NCI-H2107 (cell line): ENCODE measurements at places on chromosomes 13 and 19.

GRCh38 chr19:30682146-30682998, 310.2 kb downstream of the ZNF536 start:
- DNase-seq = no peak

DNA sequence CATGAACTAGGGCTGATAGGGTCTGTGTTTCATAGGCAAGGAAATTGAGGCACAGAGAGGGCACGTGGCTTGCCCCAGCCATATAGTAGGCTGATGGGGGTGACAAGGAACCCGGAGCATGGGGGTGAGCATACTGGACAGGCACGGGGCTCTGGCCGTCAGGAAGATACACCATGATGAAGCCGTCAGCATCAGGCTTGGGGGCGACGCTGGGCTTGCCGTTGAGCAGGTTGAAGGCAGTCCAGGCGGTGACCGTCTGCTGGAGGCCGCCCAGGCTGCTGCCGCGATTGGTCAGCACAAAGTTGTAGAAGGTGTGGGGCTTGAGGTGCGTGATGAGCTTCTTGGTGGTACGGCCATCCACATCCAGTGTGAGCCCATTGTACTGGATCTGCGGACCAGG, 119.7 kb downstream of the PTPRS start:
- DNase-seq = no peak

- DNase-seq = no peak
These were observed 1.0 kb downstream of the AXL start for GRCh38 chr19:41219924-41220567.

DNA sequence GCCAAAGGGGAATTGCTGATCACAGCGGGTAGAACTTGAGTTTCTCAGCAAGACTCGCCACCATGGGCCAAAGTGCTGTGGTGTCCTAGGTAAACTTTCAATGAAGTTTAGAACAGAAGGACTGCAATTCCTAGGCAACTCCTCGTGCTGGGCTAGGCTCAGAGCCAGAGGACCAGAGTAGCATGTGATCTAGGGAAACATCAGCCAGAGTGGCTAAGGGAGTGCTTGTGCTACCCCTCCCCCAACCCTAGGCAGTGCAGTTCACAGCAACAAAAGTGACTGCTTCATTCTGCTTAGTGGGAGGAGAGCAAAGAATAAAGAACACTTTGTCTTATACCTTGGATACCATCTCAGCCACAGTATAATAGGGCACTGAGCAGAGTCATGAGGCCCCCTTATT, 1658.6 kb upstream of the MIR17HG start:
- DNase-seq = no peak

- DNase-seq = no peak
These were observed 2.0 kb upstream of the FFAR1 start for GRCh38 chr19:35345671-35346111.

- DNase-seq = no peak
These were observed 2.5 kb downstream of the ZNF552 start for GRCh38 chr19:57812226-57812625.

DNA sequence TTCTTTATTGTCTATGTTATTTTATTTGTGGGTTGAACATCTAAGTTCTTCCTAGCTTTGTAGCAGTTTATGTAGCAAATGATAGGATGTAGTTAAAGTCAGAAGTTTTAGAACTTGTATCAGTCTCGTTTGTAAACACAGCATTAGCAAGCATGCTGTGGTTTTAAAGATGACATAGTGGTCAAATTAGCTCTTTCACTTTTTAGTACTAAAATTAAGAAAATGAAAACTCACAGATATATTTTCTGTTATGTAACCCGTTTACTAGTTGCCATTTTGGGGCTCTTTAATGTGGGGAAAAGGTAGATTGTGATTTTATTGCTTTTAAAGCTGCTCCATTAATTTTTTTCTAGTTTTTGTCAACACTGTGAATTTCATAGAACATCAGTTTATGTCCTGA, 216.5 kb downstream of the PCCA start:
- no peak for DNase-seq

GRCh38 chr13:39484506-39485313, 118.3 kb downstream of the LHFPL6 start:
- no peak for DNase-seq

DNA sequence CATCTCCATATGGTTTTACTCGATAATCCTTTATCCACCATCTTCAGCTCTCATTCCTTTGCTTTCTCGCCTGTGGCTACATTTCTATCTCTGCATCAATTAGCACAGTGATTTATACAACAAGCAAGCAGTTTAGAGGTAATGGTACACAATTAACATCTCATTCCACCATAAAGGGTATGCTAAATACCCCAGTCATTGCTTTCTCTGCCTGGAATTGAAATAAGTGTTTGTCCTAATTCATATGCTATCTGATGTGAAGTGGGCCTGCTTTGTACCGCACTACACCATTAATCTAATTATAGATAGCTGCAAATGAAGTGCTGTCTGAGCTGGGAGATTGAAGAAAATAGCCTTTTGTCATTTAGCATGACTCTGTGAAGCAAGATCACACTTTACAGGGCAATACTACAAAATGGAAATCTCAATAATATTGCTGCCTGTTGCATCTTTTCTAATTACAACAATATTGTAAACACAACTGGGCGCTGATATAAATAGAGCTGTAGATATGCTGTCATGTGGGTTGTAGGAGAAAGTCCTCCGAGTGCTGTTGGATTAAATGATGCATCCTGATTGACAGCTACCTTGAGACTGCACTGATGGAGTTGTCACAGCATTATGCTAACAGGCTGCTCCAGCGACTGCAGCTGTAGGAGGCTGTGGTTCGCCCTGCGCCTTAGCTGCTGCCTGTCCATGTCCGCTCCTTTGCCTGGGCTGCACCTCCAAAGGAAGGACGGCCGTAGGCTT, 78.2 kb downstream of the GGACT start:
- no peak for DNase-seq

GRCh38 chr13:90717451-90717936, 630.0 kb upstream of the MIR17HG start:
- no peak for DNase-seq

- DNase-seq = no peak
These were observed 94.5 kb upstream of the TM9SF2 start for GRCh38 chr13:99406799-99407201.

GRCh38 chr19:55346725-55347441, 7.2 kb downstream of the KMT5C start:
- DNase-seq = no peak

DNA sequence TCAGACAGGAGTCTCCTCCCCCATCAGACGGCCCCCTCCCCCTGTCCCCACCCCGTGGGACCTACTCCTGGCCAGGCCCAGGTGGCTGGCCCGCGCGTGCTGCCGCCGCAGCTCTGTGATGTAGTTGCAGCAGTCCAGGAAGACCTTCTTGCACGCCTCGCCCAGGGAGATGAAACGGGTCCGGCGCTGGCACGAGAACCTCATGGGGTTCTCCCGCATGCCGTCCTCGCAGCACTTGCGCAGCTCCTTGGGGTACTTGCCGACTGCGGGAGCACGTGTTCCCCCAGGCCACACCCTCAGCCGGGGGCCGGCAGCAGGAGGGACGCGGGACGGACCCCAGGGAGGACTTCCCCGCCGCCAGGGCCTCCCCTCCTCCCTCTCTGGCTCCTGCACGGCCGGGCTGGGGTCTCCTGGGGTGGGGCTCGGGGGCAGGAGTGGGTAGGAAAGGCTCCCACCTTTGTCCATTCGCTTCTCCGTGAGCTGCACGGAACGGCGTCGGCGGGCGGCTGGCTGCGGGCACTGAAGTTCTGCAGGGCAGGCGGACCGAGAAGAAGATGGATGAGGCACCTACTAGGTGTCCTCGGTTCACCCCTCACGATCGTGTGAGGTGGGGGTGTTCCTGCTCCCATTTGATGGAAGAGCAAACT, 13.3 kb downstream of the C3 start:
- no peak for DNase-seq

DNA sequence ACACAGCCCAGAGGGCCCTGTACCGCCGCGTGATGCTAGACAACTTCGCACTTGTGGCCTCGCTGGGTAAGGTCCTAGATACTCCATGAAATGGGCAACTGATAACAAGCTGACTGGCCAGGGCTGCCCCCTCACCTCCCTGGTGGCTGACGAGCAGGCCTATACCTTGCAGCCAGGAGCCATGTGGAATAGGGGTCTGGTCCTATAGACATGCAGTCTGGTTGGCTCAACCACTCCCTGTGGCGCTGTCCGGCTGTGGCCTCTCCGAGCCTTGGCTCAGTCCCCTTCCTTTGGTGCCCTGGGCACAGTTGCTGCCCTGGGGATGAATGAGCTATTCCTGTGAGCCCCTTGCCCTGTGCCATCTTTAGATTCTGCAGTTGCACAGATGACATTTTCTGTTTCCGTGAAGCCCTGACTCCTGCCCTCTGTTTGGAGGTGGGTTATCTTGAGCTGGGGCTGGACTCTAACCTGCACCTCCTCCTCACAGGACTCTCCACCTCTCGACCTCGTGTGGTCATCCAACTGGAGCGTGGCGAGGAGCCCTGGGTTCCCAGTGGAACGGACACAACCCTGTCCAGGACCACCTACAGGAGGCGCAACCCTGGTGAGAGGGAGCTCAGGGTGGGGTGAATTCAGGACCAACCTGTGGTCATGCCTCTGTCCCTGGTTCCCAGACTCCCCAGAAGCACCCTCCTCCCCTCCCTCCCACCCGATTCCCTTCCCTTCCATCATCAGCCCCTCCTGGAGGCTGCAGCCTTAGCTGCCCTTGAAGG, 2.5 kb downstream of the ZNF324 start:
- DNase-seq = no peak

DNA sequence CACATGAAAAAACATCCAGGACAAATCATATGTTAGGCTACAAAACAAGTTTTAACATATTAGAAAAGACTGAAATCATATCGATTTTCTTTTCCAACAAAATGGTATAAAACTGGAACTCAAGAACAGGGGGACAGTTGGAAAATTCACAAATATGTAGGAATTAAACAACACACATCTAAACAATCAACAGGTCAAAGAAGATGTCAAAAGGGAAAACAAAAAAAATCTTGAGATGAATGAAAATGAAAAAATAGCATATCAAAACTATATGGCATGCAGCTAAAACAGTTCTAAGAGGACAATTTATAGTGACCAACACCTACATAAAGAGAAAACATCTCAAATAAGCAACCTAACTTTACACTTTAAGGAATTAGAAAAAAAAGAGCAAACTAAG, 585.3 kb downstream of the UQCRFS1 start:
- DNase-seq = no peak

GRCh38 chr13:71785361-71785760, 81.6 kb downstream of the DACH1 start:
- DNase-seq = no peak

GRCh38 chr13:47114030-47114429, 217.2 kb upstream of the HTR2A start:
- DNase-seq = no peak

GRCh38 chr13:106795847-106796246, 227.9 kb upstream of the ARGLU1 start:
- no peak for DNase-seq

GRCh38 chr13:30442926-30443325, 20.6 kb downstream of the UBE2L5 start:
- no peak for DNase-seq

DNA sequence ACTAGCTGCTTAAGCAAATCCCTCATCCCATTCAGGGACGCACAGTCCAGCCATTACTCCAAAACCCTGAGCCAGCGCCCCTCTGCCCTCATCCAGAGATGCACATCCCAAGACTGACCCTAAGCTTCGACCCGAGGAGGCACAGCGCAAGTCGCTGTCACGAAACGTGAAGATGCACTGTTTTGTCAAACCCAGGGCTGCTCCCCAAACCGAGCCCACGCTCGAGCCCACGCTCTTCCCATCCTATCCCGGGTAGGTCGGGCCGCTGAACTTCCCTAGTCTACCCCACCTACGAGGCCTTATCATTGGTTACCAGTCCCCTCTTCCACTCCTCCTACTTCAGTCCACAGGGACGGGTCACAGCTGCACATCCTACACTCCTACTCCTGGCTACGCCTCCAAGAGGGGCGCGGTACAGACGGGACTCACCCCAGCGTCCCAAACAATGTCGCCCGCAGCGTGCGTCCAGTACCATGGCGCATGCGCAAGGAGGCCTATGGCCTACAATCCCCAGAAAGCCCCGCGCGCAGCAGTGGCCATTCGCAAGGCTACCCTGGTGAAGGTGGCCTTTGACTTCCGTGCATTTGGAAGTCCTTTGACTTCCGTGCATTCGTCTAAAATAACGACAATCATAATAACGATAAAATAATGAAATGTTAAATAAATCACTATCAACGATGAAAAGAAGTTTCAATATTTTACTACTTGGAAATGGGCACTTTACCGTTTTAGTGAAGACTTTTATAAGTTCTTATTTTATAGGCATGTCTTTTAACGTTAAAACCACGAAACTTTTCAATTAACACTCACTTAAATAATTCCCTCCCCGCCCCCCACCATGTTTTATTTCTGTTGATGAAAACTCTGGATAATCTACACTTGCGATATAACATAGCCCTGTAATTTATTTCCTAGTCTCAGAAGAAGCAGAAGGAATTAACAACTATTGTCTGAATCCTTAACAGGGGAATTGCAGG, at the start of gene ZNF285:
ZNF285 (minus strand) TSS at position 470 of the 977 bp plus-strand sequence. CDS start 4,395 bp downstream, outside the sequence.
- no peak for DNase-seq

DNA sequence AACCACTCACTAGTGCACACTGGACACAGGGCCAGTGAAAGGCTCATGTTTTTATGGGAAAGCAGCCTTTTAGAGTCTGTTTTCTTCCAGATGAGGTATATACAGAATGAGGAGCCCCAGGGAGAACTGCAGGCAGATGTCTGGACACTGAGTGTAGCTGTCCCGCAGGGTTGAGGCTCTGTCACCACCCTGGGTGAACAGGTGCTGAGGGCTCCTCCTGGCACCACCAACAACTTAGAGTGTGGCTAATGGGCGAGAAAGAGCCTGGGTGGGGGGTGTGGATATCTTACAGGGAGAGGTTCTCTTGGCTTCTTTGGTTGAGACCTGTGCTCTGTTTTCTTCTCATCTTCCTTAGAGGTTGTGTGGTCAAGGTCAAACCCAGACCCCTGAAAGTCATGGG, 202.1 kb upstream of the GPR12 start:
- DNase-seq = no peak

DNA sequence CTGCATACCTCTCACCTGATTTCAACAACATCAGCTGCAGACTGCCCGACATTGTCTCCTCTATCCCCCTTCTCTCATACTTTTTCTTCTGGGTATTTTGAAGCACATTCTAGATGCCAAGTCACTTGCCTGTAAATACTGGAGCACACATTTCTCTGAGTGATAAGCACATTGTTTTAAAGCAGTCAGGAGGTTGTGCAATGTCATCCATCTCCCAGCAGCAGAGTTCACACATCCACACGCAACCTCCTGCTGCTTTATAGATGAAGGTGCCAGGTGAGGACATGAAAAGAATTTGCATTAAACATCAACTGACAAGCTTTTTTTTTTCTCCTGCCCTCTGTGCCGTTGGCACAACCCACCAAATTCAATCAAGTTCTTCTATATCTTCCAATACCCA, 5.5 kb downstream of the UPK1A start:
- DNase-seq = no peak
